Fibroblast of lung (primary cell): ENCODE measurements at places on chromosomes 1 and 21.

- no peak for DNase-seq
These were observed 29.1 kb downstream of the DNAJC11 start for GRCh38 chr1:6672558-6672957.

DNA sequence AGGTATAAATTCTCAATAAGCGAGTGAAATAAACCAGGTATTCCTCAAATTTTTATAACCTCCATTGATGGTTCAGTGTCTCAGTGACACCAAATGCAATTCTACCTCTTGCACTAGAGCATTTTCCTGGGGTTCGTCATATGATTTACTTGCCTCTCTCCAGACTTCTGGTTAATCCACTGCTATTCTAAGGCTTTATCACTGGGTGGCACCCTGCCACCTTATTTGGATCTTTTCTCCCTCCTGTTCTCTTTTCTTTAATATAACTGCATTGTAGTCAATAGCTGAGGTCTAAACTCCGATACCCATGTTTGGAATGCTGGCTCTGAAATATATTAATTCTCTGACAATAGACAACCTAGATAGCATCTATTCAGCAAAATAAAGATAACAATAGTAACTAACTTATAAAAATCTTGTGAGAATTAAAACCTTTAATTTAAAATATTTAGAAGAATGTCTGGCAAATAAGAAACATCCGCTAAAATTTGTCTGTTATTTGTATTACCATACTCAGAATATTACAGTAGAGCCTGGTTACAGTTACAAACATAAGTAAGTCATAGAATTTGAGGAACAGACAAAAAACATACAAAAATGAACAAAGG is 436.4 kb downstream of the PLA2G4A start:
- DNase-seq = peak; percentile 73

- DNase-seq = no peak
These were observed 88.8 kb downstream of the MRPL39 start for GRCh38 chr21:25518491-25518911.

DNA sequence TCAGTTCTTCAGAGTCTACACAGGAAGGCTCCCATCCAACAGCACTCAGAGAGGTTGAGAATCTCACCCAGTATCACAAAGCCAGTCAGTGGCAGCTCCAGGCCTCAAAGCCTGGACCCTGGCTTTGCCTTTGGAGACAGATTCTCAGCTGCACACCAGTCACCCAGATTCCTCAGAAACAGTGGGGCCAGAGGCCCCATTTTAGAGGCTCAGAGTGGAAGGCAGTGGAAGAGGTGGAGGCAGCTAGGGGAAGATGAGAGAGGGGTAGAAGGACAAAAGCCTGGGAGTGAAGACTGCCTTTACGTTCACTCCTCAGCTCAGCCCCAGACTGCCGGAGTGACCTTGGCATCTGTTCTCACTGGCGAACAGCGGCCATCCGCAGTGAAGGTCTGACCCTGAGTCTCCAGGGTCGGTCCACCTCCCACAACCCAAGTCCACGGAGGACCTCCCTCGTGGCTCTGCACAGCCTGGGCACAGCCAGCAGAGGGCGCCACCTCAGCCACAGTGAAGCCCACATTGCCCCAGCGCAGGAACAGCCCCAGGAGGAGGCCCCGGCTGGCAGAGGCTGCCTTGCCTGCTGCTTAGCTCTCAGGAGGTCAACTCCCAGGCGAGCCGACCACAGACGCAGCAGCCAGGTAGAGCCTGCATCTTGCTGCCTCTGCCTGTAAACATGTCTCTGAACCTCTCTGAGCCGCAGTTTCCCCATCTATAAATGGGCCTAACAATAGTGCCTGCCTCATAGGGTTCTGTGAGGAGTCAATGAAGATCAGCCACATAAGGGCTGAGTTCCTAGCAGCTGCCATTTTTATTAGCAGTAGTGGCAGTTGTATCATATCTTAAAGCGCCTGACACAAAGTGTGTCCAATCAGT is 5.9 kb upstream of the FNDC5 start:
- DNase-seq = no peak

DNA sequence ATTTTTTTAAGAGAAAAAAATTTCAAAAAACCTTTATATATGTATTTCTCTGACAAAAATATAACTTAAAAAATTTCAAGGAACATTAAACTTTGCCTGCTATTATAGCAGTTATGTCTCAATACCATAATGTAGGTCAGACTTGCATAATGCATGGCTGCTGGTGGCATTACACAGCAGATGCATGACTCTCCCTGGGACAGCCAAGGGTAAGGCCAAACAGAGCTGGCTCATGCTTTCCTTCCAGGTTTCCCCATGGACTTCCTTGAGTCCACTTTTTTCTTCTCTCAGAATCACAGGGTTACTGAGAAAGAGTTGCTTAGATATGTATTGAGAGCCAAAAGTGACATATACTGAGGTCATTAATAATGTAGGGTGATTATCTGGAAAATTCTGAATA is 43.7 kb downstream of the RHOU start:
- no peak for DNase-seq

GRCh38 chr1:66779475-66780078 is 21.5 kb downstream of the INSL5 start:
- DNase-seq = no peak
